ENCODE measurements at places on chromosomes 6 and 20. TPM values are rescaled to one million over a fixed set of nuclear protein-coding genes. Genes with fewer than 3 reads are reported as not detected.

The PIGU gene
- total RNA-seq, result 5.5 TPM

The EDN3 gene
- total RNA-seq, result not detected

DNA sequence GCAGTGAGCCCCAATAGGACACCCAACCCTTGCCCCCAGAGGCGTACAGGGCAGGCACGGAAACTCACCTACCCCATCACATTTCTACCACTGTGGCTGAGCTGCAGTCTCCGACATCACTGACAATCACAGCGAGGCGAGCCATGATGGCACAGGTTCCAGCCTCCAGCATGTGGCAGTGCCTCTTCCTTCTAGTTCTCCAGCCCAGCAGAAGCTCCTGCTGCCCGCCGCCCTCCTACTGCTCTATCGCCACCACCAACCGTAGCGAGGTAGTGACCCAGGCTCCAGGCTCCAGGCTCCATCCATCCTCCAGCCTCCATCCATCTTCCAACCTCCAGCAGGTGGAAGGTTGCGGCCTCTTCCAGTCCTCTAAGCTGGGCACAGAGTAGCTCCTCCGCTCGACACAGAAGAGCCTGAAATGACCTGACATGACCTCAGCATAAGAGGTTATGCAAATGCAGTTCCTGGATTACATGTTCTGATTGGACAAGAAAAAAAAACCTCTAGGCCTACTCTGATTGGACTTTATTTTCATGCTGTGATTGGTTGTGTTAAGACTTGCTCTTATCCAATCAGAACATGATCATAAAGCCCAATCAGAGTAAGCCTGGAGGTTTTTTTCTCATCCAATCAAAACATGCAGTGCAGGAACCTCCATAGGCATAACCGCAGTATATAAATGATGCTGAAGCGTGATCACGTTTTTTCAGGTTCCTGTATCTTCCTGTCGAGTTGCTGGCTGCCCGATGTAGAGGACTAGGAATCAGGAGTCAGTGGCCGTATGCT, 438.9 kb upstream of the ZNF337 start:
- DNase-seq, result no peak

The RHAG gene
- not detected for total RNA-seq

GRCh38 chr6:148780918-148781436, 34.1 kb downstream of the UST start:
- DNase-seq, result no peak

- DNase-seq, result peak; percentile 76
Observed at GRCh38 chr6:116036885-116037284, 23.8 kb downstream of the FRK start.

The KCNQ5 gene
- total RNA-seq, result 0.38 TPM

GRCh38 chr20:54550776-54551396, 75.5 kb downstream of the DOK5 start:
- no peak for DNase-seq

GRCh38 chr20:45077559-45077958, 23.4 kb downstream of the KCNS1 start:
- DNase-seq, result no peak

The BHLHE23 gene
- not detected for total RNA-seq

The MATN4 gene
- total RNA-seq, result 0.26 TPM

- no peak for DNase-seq
Observed at GRCh38 chr6:35038076-35038475, 103.1 kb downstream of the TCP11 start.

GRCh38 chr6:34056305-34057108, 89.4 kb downstream of the GRM4 start:
- peak; percentile 64 for DNase-seq

GRCh38 chr20:33909331-33909921, 84.3 kb upstream of the RALY start:
- DNase-seq, result peak; percentile 72

DNA sequence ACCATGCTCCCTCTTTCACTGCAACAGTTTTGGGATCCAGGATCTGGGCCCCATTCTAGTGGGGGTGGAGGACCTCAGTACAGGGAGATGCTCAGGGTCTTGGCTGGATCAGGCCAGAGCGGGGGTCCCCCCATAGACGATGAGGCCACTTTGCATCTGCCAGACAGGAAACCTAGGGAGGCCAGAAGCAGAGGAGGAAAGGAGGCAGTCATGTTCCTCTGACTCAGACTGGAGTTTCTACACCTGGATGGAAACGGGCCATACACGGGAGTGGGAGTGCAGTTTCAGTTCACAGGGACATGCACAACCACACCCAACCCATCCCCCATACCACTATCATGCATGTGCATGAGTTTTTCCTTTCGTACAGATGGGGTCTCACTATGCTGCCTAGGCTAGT, 3.6 kb upstream of the EMILIN3 start:
- peak; percentile 12 for DNase-seq

DNA sequence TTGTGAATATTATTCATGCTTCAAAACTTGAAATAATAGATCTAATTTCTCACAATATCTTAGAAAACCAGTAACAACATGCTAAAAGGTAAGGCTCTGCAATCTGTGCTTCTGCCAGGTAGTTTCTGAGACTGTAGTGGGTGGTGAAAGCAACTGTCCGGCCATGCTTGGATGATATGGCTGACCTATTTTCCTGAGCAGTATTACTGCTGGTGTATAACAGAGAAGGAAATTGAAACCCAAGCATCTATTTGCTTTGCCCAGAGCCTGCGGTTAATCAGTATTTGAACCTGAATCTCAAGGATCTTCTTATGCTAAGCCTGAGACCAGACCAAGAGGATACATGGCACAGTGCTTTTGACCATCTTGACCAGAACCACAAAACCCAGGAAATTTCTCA, 563.8 kb downstream of the COL12A1 start:
- DNase-seq, result no peak

- DNase-seq, result peak; percentile 43
Observed at GRCh38 chr6:5786321-5786968, 220.3 kb downstream of the NRN1 start.

DNA sequence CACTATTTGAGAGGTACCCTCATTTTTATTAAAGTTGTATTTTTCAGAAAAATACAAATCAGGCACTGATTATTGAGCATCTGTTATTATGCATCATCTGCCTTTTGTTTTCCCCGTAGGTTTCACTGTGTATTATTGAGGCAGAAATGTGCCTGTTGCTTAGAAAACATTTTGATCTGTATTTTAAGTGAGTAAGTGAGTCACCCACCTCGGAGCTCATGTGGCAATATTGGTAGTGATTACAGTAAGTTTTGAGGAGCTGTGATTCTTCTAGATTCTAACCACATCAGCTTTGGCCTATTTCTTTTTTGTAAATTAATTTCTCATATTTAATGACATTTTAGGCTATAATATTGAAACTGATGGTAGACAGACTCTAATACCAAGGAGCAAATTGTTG, 59.6 kb upstream of the LAMP5 start:
- peak; percentile 12 for DNase-seq

GRCh38 chr6:71209626-71210025, 79.0 kb upstream of the OGFRL1 start:
- no peak for DNase-seq

- DNase-seq, result peak; percentile 41
Observed at GRCh38 chr20:39660226-39660625, 698.1 kb downstream of the DHX35 start.

- DNase-seq, result no peak
Observed at GRCh38 chr6:56687551-56687950, 44.9 kb upstream of the DST start.

DNA sequence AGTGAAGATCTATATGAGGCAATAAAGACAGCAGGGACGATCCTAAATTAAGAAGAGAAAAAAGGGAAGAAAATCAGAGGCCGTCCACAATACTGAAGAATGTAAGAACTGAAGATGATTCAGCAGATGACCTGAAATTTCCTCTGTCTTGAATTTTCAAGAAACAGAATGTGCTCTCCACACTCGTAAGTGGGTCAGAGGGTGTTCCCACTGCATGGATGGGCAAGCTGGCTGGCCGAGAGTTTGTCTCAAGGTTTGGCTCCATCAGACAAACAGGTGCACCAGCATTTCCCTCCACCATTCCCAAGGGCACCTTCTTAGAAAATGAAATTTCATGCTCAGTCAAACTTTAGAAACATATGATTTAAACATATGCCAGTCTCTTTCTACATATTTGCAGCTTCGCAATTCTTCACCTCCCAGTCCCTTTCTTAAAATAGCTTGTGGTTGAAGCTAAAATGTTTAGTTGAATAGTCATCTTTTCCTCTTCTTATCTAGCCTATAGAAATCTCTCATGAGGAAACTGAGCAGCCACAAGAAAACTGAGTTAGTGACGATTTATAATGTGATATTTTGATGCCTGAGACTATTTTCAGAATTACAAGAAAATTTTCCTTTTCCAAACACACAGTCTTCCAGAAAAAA, 576.4 kb downstream of the PRKN start:
- no peak for DNase-seq

GRCh38 chr6:23301556-23301955, 732.2 kb downstream of the HDGFL1 start:
- peak; percentile 30 for DNase-seq

- no peak for DNase-seq
Observed at GRCh38 chr6:147942363-147942762, 400.3 kb upstream of the SASH1 start.

The RBM12 gene
- 40.0 TPM for total RNA-seq

- no peak for DNase-seq
Observed at GRCh38 chr20:60116128-60116909, 158.1 kb downstream of the CDH26 start.

GRCh38 chr6:39172377-39172757, 56.9 kb downstream of the KCNK5 start:
- DNase-seq, result no peak
